ENCODE measurements at places on chromosomes 2 and 18.

DNA sequence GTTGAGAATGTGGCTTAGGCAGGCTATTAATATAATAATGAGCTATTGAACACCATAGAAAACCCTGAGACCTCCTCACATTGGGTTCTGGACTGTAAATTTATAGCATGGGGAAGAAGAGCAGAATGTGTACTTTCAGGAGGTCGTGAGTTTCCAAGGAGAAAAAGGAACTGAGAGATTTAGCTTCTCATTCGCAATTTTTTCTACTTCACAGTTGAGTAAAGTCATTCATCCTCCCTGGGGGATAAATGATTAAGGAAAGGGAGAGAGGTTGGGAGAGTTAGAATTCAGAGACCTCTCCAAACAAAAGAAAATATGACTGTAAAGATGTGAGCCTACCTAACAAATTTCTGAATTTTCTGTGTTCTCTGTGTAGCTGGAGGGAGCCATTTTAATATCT is 205.8 kb upstream of the CYRIA start:
- DNase-seq = no peak

DNA sequence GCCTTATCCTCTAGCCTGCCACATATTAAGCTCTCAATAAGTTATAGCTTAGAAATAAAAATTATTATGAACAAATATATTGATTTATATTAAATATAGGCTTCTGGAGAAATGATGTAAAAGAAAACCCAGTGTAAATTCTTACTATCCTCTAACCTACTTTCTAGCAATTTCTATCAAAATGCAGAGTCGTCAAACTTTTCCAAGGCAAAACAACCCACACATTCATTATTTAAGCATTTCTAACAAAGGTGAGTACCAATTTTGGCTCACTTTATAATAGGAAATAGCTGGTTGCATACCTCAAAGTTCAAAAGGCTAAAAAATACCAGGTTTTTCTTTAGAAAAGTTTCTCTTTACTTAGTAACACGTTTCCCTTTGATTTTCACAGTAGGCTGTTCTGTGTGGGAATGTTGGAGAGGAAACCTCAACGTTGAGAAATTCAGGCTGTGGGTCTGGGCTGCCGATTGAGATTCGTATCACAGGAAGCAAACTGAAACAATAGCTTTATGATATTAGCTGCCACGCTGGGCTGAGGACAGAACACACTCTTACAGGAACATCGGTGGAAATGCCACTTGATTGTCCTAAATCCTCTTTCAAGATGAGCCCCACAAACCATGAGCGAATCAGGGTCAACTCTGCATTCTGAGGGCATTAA is 53.0 kb downstream of the EPAS1 start:
- no peak for DNase-seq

DNA sequence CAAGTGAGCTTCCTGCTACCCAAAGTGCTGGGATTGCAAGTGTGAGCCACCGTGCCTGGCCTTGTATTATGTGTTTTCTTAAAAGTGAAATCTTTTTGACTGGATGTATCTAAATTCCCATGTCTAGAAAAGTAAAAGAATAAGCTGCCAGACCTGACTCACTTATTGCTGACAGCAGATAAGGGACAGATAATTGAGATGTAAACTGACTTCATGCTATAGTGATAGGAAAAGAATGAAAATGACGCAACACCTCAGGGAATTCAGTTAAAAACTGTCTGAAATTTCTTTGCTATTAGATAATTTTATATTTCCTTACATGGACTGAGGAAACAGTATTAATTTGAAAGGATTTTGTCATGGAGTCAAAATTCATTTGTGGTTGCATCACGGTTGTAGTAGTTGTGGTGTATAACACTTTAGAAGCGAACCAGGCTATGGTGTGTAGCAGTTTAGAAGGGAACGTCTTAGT is 19.4 kb downstream of the TTC27 start:
- no peak for DNase-seq

DNA sequence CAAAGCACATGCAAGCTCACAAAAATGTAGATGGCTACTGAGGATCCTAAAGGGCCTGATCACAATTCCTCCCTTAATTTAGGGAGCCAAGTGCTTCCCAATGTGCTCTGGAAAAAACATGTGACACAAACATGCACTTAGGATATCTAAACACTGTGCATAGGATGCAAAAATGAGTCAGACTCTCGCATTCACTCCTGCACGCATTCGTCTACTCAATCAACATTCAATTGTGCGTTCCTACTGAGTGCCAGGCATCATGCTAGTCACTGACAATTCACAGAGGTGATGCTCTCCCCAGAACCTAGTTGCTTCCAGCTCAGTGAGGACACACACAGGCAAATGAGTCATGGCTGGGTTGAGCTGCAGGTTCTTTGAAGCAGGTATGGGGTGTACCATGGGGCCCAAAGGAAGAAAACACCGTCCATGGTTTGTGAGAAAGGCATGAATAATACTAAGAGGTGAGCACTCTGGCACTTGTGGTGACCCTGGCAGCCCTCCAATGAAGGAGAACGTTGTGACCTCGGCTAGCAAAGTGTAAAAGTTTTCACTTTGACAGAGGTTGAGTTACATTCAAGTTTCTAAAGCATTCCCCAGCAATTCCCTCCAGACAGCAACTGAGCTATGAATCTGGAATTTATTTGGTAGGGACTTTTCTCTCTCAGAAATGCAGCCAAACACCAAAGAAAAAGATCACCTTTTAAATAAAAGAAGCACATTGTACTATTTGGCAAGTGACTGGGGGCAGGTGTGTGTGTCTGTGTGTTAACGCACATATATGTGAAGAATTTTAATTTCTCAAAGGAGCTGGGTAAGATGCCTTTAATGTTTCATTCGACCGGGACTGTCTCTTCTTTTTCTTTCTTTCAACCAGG is 173.3 kb downstream of the ALPK2 start:
- DNase-seq = no peak

GRCh38 chr2:10987861-10988260 is 76.1 kb downstream of the KCNF1 start:
- no peak for DNase-seq

GRCh38 chr18:46721331-46721730 is 35.5 kb downstream of the ST8SIA5 start:
- DNase-seq = no peak
